ENCODE measurements at places on chromosomes 1 and 21. TPM values are rescaled to one million over a fixed set of nuclear protein-coding genes. Genes with fewer than 3 reads are reported as not detected.

GRCh38 chr1:201989354-201990128 lies 7.1 kb downstream of the RNPEP start:
- DNase-seq, result no peak

- DNase-seq, result no peak
Observed at GRCh38 chr1:169708647-169709046, 2.8 kb downstream of the SELL start.

DNA sequence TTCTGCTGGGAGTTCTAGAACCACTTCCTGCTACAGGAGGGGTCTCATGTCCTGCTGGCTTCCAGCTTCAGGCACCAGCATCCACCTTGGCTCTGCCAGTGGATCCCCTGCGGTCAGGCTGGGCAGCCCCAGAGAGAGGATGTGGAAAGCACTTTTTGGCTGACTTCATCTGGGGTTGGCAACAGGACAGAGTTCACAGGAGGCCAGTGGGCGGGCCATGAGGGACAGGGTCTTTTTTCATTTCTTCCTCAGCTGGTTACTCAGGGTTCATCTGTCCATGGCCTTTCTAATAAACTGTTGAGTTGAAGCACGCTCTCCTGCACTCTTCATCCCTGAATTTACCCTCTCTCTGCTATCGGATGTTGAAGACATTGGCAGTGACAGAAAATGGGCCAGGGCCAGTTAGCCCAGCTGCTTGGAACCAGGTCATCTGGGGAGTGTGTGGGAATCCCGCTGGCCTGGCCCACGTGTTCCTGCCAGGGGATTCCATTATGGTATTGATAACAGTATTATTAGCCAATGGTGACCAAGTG lies 45.2 kb downstream of the RPS6KA1 start:
- DNase-seq, result no peak

GRCh38 chr1:43440358-43440757 lies 13.4 kb downstream of the HYI start:
- DNase-seq, result no peak

DNA sequence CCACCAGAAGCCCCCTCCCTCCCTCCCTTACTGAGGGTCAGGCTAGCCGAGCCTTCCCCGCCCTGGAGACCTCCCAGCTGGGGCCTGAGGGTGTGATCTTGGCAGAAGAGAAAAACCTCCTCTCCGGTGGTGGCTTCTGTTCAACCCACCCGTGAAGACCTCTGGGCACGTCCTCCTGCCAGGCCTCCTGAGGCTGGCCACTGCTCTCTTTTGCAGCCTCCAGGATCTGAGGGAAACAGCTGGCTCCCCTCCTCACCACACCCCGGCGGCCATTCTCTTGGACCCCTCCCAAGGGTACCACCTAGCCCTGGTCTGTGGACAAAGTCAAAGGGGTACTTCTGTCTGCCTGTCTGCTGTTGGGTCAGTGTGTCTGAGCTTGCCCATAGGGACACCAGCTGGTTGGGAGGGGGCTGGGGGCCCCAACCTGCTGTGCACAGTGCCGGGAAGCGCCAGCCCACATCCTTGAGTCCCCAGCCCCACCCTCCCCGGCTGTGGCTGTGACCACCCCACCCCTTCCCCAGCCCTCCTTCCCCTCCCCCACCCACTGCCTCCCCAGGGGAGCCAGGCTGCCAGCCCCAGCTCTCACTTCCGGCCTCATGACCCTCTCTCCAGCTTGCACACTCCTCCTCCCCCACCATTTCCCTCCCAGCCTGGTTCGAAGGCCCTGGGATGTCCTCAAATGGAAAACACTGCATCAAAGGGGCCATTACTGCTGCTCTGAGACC lies 48.1 kb downstream of the AHDC1 start:
- DNase-seq, result peak; percentile 20

- DNase-seq, result no peak
Observed at GRCh38 chr1:196608390-196609369, at the start of gene KCNT2. TSS of gene KCNT2 (minus strand) at chr1:196608440. CDS start at chr1:196608309, 131 bp downstream.

DNA sequence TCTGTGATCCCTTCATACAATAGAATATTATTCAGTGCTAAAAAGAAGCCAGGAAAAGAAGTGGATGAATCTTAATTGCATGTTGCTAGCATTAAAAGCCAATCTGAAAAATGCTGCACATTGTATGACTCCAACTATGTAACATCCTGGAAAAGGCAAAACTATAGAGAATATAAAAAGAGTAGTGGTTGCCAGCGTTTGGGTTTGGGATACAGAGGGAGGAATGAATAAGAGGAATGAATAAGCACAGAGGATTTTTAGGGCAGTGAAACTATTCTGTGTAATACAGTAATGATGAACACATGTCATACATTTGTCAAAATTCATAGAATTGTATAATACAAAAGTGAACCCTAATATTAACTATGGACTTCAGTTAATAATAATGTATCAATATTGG lies 42.5 kb downstream of the GPR88 start:
- no peak for DNase-seq

DNA sequence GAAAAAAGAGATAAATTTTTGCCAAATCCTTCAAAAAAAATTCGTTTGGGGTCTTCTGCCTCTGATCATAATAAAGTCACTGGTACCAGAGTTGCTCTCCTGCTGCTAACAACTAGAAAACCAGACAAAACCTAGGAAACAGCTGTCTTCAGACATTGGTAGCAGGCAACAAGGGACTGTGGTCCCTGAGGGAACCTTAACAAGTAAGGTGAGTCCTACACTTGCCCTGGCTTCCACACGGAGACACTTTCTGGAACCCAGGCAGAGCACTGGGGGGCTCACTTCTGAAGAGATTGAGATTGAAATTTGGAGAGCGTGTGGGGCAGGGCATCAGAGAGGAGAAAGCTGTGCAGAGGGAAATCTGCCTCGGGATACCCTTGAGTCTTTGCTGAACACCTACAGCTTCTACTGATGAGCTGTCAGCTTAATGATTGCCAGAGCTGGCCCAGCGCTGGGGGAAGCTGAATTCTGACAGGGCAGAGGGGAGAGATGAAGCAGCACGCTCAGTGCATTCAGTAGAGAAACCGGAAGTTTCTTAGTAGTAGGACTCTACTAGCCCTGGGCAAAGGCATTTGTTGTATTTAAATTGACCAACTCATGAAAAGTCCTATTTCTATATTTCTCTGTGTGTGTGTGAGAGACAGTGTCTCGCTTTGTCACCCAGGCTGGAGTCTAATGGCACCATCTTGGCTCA lies 18.5 kb upstream of the FAM89A start:
- no peak for DNase-seq

DNA sequence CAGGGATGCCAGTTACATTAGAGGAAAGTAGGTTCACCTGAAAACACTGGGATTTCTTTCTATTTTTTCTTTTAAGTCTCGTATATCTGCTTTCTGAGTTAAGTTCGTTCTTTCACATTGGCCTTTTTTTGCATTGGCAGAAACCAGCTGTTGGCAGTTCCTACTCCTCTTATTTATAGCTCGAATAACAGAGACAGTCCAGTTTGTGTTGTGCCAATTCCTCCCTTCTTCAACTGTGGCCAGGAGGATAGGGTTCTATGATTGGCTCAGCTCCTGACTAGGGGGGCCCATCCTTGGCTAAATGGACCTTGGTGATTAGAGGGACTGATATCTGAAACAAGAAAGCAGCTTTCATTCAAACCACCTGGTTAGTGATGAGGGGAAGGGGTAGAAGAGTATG lies 115.8 kb downstream of the RPS6KC1 start:
- DNase-seq, result no peak

DNA sequence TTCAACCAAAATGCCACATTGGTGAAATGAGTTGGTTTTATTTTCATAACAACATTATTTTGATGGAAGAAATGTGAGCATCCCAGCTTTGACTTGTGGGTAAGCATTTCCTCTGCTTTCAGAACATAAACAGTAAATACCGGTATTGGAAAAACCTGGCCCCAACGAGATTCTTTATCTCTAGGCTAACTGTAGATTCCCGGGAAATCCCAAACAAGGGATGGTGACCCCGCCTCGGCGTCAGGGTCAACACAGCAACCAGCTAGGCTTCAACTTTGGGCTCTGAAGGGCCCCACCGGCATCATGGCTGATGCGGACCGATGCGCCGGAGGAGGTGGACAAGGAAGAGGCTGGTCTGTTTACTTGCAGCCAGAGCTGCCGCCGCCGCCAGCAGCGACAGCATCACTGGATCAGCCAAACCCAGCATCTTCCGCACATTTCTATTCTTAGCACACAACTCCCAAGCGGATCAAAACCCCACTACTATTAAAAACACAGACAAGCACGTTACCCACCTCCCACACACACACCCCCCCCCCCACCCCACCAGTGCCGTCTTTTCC lies 1.1 kb downstream of the AKT3 start:
- peak; percentile 39 for DNase-seq

GRCh38 chr1:196774603-196775002 lies at the start of gene CFHR3:
TSS of gene CFHR3 (plus strand) at chr1:196774840. CDS start at chr1:196774887, 47 bp downstream.
- DNase-seq, result no peak

DNA sequence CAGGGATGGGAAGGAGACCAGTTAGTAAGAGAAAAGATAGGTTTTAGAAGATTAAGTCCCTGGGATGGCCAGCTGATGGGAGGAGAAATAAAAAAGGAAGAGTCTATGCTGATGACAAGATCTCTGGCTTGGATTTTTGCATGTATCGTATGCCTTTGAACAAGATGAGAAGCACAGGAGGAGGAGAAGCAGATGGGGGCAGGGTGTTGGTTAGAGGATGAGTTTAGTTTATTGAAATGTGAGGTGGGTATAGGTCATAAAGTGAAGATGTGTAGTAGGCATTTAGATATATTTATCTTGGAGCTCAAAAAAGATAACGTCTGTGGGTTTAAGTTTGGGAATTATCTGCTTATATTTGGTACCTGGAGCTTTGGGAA lies 1.4 kb downstream of the TIPRL start:
- DNase-seq, result no peak

DNA sequence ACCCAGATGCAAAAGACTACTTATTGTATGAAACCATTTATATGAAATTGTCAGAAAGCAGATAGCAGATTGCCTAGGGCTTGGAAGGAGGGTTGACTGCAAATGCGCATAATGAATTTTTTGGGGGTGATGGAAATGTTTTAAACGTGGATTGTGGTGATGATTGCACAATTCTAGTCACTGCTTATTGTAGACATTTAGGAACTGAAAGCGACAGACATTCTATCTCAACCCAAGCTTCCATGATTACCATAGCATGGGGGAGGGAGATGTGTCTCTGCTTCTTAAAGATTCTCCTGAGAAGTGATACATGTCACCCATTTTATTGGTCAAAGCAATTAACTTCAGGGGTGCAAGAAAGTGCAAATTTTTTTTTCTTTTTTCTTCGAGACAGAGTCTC lies 2.8 kb upstream of the MTF2 start:
- no peak for DNase-seq

GRCh38 chr1:11198851-11199594 lies 9.9 kb downstream of the ANGPTL7 start:
- DNase-seq, result no peak

- DNase-seq, result no peak
Observed at GRCh38 chr21:42346866-42347600, 3.8 kb downstream of the TFF2 start.

GRCh38 chr1:181097242-181097641 lies 8.7 kb downstream of the IER5 start:
- no peak for DNase-seq

- no peak for DNase-seq
Observed at GRCh38 chr21:38651570-38651969, 153.3 kb upstream of the ERG start.

DNA sequence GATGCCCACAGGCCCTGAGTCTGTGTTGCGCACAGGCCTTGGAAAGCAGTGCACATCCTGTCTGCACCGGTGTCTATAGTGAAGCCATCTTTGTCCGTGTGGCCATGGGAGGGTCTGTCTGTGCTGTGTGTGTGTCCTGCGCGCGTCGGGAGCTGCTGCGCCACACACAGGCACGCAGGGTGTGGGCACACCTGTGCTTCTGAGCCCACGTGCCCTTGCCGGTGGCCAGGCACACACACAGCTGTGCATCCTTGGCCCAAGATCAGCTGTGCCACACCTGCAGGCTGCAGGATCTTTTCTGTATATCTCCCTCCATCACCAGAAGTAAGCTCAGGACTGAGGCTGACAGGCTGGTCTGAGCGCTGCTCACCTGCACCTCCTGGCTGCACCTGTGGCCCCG lies 3.2 kb upstream of the SAMD11 start:
- DNase-seq, result no peak

DNA sequence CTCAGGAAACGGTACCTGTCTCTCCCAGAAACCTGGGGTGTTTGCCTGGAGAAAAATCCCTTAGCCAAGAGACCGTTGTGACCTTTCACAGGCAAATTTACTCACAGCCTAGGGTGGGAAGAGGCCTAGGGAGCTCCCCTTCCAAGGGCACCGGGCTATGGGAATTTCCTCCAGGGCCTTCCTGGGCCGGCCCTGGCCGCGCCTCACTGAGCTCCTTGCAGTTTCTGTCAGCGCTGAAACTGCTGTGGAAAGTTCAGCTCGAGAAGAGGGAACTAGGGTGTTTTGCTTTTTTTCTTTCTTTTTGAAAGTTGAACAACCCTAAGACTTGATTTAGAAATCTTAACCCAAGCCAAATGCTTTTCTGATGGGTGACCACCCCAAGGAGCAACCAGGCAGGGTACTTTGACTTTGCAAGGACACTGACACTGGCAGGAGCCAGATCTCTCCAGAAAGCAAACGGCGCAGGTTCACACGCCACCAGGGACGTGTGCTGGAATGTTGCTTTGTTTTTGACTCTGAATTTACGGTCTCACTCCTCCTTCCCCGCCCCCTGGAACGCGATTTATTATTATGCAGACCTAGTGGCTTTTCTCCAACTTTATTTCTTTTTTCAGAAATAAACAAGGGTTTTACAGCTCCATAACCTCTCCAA lies 229.6 kb upstream of the JUN start:
- no peak for DNase-seq

DNA sequence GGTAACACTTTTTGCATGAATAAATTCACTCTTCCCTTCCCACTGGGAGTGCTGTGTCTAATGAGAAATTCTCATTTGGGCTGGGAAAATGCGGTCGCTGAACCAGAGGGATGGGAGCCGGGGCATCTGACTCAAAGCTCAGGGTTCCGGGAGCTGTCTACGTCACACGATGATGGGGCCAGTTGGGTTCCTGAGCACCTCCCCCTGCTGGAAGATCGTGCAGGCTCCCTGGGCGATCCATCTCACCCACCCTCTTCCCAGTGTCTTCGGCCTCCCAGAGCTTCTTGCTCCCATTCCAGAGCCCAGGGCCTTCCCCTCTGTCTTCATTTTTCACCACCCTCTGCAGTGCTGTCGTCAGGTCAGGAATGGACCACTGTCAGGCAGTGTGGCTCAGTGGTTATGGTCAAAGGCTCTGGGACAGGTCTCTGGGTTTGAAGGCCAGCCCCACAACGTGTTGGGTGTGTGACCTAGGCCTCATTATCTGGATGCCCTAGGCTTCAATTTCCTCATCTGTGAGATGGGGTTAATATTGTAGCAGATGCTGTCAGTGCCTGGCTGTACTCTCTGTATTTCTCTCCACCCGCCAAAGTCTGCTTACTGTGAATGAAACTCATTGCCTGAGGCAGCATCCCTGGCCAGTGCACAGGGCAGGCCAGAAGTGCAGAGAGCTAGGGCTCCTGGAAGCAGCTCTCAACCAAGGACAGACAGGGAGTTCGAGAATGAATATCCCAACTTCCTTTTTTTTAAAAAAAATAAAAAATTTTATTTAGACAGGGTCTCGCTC lies 31.8 kb downstream of the IGSF21 start:
- DNase-seq, result no peak

- no peak for DNase-seq
Observed at GRCh38 chr1:110201157-110201825, 8.8 kb upstream of the KCNC4 start.

Gene FAM72D
- total RNA-seq, result 9.4 TPM

Gene CR1
- total RNA-seq, result 4.2 TPM

Gene FGR
- 1.6 TPM for total RNA-seq

Gene TESK2
- 2.9 TPM for total RNA-seq

Gene FMN2
- total RNA-seq, result not detected

Gene VCAM1
- 4.0 TPM for total RNA-seq

Gene ASCL5
- 0.22 TPM for total RNA-seq

Gene TMEM59
- 149 TPM for total RNA-seq

Gene INKA2
- total RNA-seq, result 3.8 TPM

All from CD8-positive, alpha-beta memory T cell (primary cell).